MG63 (cell line): ENCODE measurements at places on chromosomes 16 and 17. TPM values are rescaled to one million over a fixed set of nuclear protein-coding genes. Genes with fewer than 3 reads are reported as not detected.

MYH13 gene
- 0.03 TPM in 1 of 2 replicates, not detected in the other for total RNA-seq

SEPTIN1 gene
- total RNA-seq: not detected in 2 replicates

PIRT gene
- total RNA-seq: not detected in 2 replicates

CHST4 gene
- 0.47 TPM in 1 of 2 replicates, not detected in the other for total RNA-seq

KRT9 gene
- not detected in 2 replicates for total RNA-seq

FOXL1 gene
- total RNA-seq: not detected in 2 replicates
